Forelimb muscle (tissue), 1 donor: ENCODE measurements at places on chromosomes 12 and 14.

GRCh38 chr14:44640416-44640815 lies 133.3 kb upstream of the FSCB start:
- DNase-seq = no peak

GRCh38 chr12:131692431-131692830 lies 18.5 kb upstream of the SFSWAP start:
- no peak for DNase-seq

DNA sequence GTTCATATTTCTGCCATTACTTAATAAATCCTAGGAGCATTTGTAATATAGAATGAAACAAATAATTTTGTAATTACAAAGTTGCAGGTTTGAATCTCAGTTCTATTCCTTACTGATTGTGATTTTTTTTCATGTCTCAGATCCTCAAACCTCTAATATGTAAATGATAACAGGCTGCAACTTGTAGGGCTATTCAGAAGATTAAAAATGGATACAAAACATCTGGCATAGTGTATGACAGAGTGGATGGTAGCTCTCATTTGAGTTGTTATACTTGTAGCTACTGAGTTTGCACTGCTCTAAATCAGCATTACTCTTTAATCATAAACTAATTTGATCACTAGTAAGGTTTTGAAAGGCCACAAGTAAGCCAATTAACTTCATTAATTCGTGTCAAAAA lies 406.3 kb upstream of the MGAT4C start:
- no peak for DNase-seq

DNA sequence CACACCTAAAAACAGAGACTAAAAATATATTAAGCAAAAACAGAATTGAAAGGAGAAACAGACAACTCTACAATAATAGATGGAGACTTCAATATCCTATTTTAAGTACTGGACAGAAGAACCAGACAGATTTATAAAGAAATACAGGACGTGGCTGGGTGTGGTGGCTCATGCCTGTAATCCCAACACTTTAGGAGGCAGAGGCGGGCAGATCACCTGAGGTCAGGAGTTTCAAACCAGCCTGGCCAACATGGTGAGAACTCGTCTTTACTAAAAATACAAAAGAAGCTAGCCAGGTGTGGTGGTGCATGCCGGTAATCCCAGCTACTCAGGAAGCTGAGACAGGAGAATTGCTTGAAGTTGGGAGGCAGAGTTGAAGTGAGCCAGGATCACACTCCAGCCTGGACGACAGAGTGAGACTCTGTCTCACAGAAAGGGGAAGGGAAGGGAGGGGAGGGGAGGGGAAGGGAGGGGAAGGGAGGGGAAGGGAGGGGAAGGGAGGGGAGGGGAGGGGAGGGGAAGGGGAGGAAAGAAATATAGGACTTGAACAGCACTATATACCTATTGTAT lies 53.0 kb downstream of the CDK17 start:
- no peak for DNase-seq

DNA sequence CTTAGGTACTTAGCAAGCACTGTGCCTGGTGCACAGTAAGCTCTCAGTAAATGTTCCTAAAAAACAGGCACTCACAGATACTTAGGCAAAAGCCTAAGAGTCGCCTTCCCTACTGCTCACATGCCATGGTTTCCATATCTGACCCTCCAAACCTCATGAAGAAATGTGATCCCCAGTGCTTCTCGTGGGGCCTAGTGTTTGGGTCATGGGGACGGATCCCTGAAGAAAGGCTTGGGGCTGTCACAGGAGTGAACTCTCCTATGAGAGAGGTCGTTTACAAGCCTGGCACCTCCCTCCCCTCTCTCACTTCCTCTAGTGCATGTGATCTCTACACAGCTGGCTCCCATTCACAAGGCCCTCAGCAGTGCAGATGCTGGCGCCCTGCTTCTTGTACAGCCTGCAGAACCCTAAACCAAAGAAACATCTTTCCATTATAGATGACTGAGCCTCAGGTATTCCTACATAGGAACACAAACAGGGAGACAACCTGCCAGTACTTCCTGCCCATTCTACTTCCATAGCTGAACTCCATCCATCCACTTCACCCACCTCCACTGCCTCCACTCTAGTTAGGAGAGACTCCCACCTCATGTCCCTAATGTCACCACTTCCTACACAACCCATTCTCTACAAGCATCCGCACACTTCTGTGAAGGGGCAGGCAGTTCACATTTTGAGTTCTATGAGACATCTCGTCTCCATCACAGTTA lies 2.9 kb downstream of the SLC15A4 start:
- no peak for DNase-seq

- DNase-seq = no peak
These were observed 4.4 kb upstream of the SDS start for GRCh38 chr12:113407931-113408600.
